ENCODE measurements at places on chromosomes 7 and 10. TPM values are rescaled to one million over a fixed set of nuclear protein-coding genes. Genes with fewer than 3 reads are reported as not detected.
A peak's percentile ranks its signal among the peaks of the same experiment; 100 is the strongest.

- H3K27me3 ChIP-seq = no peaks in the 10 kb centered on the region
- peak overlapping the region; percentile 24 for H3K27ac ChIP-seq
- no peak for DNase-seq
- H3K36me3 ChIP-seq = no peaks in the 10 kb centered on the region
- peaks cover 10% of the 10 kb centered on the region for H3K4me1 ChIP-seq
- H3K4me3 ChIP-seq = no peak overlapping the region
Measured at GRCh38 chr10:92822060-92822634, 26.2 kb upstream of the EXOC6 start.

- no peaks in the 10 kb centered on the region for H3K27me3 ChIP-seq
- H3K27ac ChIP-seq = no peak overlapping the region
- no peak overlapping the region for H3K4me3 ChIP-seq
- H3K36me3 ChIP-seq = peaks cover 52% of the 10 kb centered on the region
Measured at GRCh38 chr7:2921653-2922347, 77.7 kb upstream of the GNA12 start.

GRCh38 chr7:25854608-25855497 is 297.1 kb upstream of the NFE2L3 start:
- no peak overlapping the region for H3K27ac ChIP-seq
- H3K36me3 ChIP-seq = peaks cover 4% of the 10 kb centered on the region
- peak; percentile 71 for DNase-seq
- peaks cover 23% of the 10 kb centered on the region for H3K4me1 ChIP-seq
- peaks cover 45% of the 10 kb centered on the region for H3K27me3 ChIP-seq

The TET1 gene
- total RNA-seq = 1.1 TPM

DNA sequence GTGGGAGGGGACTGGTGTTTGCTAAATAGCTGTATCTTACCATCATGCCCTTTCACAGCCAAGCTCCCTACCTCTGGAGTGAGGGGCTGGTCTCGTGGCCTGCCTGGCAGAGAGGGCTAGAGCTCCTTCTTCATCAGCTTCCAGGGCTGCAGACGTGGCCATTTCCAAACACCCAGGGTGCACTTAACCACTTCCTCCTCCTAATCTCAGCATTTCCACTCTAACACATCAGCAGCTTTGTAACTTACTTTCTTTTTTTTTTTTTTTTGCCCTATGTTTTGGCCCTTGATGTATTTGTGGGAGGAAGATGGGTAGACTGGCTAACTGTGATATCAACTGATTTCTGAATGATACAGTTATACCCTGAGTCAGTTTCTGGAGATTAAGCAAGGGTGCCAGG is 27.4 kb downstream of the LRRC4 start:
- no peaks in the 10 kb centered on the region for H3K27me3 ChIP-seq
- DNase-seq = peak; percentile 5
- peaks cover 8% of the 10 kb centered on the region for H3K36me3 ChIP-seq
- H3K27ac ChIP-seq = no peak overlapping the region
- peaks cover 13% of the 10 kb centered on the region for H3K4me1 ChIP-seq

The NOD1 gene
- total RNA-seq = 12.5 TPM

DNA sequence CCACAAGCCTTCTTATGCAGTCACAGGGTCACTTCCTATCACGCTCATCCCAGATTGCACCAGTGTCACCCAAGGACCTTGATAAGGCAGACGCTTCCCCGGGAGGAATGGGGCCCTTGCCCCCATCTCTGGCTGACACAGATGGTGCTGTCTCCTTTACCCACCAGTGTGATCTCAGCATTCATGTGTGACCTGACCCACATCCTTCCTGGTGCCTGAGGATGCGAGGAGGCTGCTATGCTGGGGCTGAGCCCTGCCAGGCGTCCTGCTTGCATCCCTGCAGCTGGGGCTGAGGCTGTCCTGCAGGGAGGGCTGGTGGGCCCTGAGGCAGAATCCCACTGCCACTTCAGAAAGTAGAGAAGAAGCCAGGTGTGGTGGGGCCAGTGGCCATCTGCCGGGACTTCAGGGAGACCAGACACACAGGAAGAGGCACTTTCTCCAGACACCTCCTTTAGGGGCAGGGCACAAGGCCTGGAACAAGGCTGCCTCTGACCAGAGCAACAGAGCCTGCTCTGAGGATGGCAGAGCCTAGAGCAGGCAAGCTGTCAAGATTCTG is 35.3 kb downstream of the RASGEF1A start:
- peak overlapping the region; percentile 48 for H3K27ac ChIP-seq
- H3K4me1 ChIP-seq = peaks cover 30% of the 10 kb centered on the region
- H3K4me3 ChIP-seq = no peak overlapping the region
- peak; percentile 45 for DNase-seq

The CALHM3 gene
- total RNA-seq = not detected

- H3K4me3 ChIP-seq = no peak overlapping the region
- DNase-seq = no peak
- no peak overlapping the region for H3K27ac ChIP-seq
- peaks cover 14% of the 10 kb centered on the region for H3K27me3 ChIP-seq
Measured at GRCh38 chr7:107686816-107687387, 26.3 kb downstream of the SLC26A4 start.

The OR2A42 gene
- not detected for total RNA-seq

- no peak for DNase-seq
- no peaks in the 10 kb centered on the region for H3K36me3 ChIP-seq
- H3K27ac ChIP-seq = no peak overlapping the region
- peaks cover 3% of the 10 kb centered on the region for H3K27me3 ChIP-seq
- H3K4me1 ChIP-seq = no peaks in the 10 kb centered on the region
Measured at GRCh38 chr7:47183862-47184590, 397.9 kb downstream of the TNS3 start.

DNA sequence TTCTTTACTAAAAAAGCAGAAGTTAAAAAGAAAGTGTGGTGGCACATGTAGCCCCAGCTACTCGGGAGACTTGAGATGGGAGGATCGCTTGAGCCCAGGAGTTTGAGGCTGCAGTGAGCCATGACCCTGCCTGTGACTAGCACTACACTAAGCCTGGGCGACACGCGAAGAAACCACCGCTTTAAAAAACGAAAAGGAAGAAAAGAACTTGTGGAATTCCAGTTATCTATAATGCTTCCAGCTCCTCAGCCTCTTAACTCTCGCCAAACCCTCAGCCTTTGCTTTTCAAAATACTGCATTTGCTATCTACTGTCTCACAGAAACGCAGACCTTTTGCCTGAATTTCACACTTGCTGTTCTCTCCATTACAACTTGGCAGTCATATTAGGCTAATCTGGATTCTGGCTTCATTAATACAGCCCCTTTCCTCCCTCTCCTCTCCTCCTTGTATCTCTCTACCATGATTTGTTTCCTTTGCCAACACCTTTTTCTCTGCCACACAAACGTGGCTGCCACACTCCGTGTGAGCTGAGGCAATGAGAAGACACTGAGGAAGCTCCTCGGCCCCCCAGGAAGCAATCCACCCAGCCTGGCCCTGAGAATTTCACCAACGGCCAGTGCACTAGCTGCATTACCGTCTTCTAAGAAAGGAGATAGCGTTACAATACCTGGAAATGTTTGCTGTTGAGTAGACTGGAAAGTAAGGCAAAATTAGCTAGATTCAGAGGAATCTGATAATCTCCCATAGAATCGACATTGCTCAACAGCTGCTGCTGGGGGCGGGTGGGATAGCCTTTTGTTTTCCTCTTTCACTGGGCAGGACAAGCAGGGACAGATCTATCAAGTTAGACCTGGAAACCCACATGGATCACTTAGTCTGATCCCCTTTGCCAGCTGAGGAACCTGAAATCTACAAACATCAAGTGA is 37.2 kb downstream of the CALML5 start:
- H3K27ac ChIP-seq = no peak overlapping the region
- no peak for DNase-seq
- H3K4me3 ChIP-seq = no peak overlapping the region
- H3K36me3 ChIP-seq = peaks cover 5% of the 10 kb centered on the region
- H3K4me1 ChIP-seq = peaks cover 6% of the 10 kb centered on the region

The ZNF485 gene
- 8.1 TPM for total RNA-seq

DNA sequence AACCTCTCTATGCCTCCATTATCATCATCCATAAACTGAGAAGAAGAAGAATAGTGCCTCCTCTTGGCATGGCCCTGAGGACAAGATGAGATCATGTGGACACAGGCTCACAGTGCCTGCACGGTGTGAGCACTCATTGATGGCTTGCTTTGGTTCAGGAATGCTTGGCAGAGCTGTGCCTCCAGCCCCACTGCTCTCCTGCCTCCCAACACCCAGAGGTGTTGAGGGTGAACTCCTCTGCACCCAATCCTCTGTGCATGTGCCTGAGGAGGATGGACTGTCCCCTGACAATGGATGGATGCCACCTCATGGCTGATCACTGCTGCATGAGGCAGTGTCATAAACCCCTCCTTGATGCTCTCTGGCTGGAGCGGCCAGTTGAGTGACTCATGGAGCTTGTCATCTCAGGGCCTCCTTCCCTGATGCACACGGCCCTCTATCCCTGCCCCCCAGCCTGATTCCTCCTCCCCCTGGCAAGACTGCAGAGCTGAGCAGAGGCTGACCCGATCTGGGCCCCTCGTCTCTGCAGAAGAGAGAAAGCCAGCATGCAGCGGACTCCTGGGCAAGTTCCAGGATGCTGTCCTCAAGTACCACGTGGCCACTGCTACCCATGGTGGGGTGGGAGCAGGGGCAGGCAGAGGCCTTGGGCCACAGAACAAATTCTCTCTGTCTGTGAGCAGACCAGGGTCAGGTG is 136.3 kb downstream of the KCNMA1 start:
- H3K36me3 ChIP-seq = no peaks in the 10 kb centered on the region
- H3K4me1 ChIP-seq = peaks cover 21% of the 10 kb centered on the region
- H3K27me3 ChIP-seq = peaks cover 18% of the 10 kb centered on the region
- H3K4me3 ChIP-seq = no peak overlapping the region
- peak; percentile 31 for DNase-seq

The CCL24 gene
- not detected for total RNA-seq

- peaks cover 86% of the 10 kb centered on the region for H3K36me3 ChIP-seq
- peak overlapping the region; percentile 61 for H3K4me3 ChIP-seq
- peak overlapping the region; percentile 98 for H3K27ac ChIP-seq
- peaks cover 91% of the 10 kb centered on the region for H3K4me1 ChIP-seq
Measured at GRCh38 chr7:50393547-50394252, 56.5 kb downstream of the FIGNL1 start.

The RBP3 gene
- total RNA-seq = not detected

GRCh38 chr7:24456526-24457218 is 116.6 kb upstream of the PALS2 start:
- no peaks in the 10 kb centered on the region for H3K4me1 ChIP-seq
- DNase-seq = no peak
- H3K27me3 ChIP-seq = peaks cover 6% of the 10 kb centered on the region
- no peak overlapping the region for H3K4me3 ChIP-seq
- no peaks in the 10 kb centered on the region for H3K36me3 ChIP-seq

GRCh38 chr7:80699721-80700256 is 61.3 kb downstream of the CD36 start:
- H3K27ac ChIP-seq = no peak overlapping the region
- no peak overlapping the region for H3K4me3 ChIP-seq
- DNase-seq = no peak
- no peaks in the 10 kb centered on the region for H3K4me1 ChIP-seq

DNA sequence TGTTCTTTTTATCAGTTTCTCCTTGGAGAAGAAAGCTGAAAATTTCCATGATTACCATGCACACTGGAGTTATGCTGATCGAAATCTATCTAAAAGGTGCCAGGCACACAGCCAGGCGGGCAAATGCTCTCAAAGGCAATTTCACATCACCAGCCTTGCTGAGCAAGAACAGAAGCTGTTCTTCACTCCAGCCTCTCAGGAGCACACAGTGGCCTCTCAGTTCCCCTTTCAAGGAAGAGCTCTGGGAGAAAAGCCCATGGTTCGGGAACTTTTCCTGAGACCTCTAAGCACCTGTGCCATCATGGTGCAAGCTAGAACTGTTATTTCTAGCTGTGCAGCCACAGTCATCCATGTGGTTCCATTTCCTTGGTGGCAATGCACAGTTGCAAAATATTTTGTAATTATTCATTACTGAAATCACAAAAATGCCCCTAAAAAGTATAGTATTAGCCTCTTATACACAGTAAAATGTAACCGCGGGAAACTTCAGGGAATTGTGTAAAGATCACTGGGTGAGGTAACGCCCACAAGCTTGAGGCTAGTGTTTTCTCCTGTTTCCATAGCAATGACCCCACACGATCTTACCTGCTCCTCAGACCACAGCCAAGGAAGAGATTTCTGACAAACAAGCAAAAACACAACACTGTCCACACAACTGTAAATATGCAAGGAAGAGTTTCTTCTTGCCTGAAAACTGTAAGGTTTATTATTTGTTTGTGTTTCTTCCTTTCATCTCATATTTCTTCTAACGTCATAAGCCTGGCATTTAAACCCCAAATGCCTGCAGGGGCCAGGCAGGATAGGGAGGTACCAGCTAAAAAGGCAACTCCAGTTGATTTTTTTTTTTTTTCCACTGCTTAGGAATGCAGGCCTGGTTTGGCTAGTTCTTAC is 121.2 kb downstream of the FAM107B start:
- peaks cover 2% of the 10 kb centered on the region for H3K36me3 ChIP-seq
- H3K4me3 ChIP-seq = no peak overlapping the region
- H3K27me3 ChIP-seq = no peaks in the 10 kb centered on the region
- DNase-seq = peak; percentile 10
- H3K27ac ChIP-seq = no peak overlapping the region
- H3K4me1 ChIP-seq = peaks cover 57% of the 10 kb centered on the region

The CCDC172 gene
- total RNA-seq = not detected

- H3K27ac ChIP-seq = peak overlapping the region; percentile 99
- H3K4me3 ChIP-seq = peak overlapping the region; percentile 99
- H3K36me3 ChIP-seq = peaks cover 26% of the 10 kb centered on the region
- DNase-seq = no peak
- no peaks in the 10 kb centered on the region for H3K27me3 ChIP-seq
- H3K4me1 ChIP-seq = peaks cover 29% of the 10 kb centered on the region
Measured at GRCh38 chr7:87151729-87152111, 533 bp upstream of the DMTF1 start.

DNA sequence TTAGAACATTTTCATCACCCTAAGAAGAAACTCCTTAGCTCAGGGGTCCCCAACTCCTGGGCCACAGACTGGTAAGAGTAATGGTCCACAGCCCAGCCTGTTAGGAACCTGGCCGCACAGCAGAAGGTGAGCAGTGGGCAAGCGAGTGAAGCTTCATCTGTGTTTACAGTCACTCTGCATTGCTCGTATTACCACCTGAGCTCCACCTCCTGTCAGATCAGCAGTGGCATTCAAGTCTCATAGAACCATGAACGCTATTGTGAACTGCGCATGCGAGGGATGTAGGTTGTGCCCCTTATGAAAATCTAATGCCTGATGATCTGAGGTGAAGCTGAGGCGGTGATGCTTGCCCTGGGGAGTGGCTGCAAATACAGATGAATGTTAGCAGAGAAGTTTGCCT is 37.3 kb upstream of the DLG5 start:
- no peaks in the 10 kb centered on the region for H3K4me1 ChIP-seq
- H3K36me3 ChIP-seq = no peaks in the 10 kb centered on the region
- no peak overlapping the region for H3K27ac ChIP-seq
- H3K27me3 ChIP-seq = peaks cover 4% of the 10 kb centered on the region
- H3K4me3 ChIP-seq = no peak overlapping the region

GRCh38 chr10:74821501-74821900 is 4.9 kb upstream of the KAT6B start:
- H3K4me1 ChIP-seq = peaks cover 31% of the 10 kb centered on the region
- peaks cover 3% of the 10 kb centered on the region for H3K36me3 ChIP-seq
- no peaks in the 10 kb centered on the region for H3K27me3 ChIP-seq
- no peak overlapping the region for H3K4me3 ChIP-seq

The VWA2 gene
- not detected for total RNA-seq

The NUTM2E gene
- 0.23 TPM for total RNA-seq

- H3K4me1 ChIP-seq = peaks cover 59% of the 10 kb centered on the region
- peaks cover 25% of the 10 kb centered on the region for H3K36me3 ChIP-seq
- no peak overlapping the region for H3K4me3 ChIP-seq
- peaks cover 9% of the 10 kb centered on the region for H3K27me3 ChIP-seq
- no peak for DNase-seq
Measured at GRCh38 chr7:106418526-106418925, 133.7 kb upstream of the NAMPT start.

GRCh38 chr10:95422233-95422632 is 131.4 kb upstream of the PDLIM1 start:
- DNase-seq = no peak
- H3K4me1 ChIP-seq = no peaks in the 10 kb centered on the region
- H3K36me3 ChIP-seq = no peaks in the 10 kb centered on the region
- H3K27ac ChIP-seq = no peak overlapping the region
- H3K27me3 ChIP-seq = no peaks in the 10 kb centered on the region

Data from activated CD8-positive, alpha-beta T cell treated with anti-CD3 and anti-CD28 coated beads for 36 hours (primary cell).